Left hindlimb (tissue), 1 donor: ENCODE measurements at places on chromosomes 1 and 21.

DNA sequence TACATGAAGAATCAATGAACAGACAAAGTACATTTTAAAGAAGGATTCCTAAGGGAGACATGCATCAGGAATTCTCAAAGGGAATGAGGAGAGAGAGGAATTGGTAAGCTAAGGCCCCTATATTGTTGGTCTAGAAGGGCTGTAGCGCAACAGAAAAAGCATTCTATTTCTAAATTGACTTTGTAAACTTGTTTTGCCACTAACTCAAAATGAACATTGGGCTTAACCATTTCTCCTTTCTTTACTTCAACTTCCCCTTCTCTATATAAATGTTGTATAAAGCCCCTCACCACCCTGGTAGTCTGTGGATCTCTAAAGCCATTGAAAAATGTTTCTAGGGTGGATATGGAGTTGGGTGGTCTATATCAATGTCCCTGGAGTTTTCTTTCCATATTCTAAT lies 20.4 kb upstream of the OR6N2 start:
- no peak for DNase-seq

- no peak for DNase-seq
Measured at GRCh38 chr1:234820597-234820996, 210.6 kb upstream of the IRF2BP2 start.

DNA sequence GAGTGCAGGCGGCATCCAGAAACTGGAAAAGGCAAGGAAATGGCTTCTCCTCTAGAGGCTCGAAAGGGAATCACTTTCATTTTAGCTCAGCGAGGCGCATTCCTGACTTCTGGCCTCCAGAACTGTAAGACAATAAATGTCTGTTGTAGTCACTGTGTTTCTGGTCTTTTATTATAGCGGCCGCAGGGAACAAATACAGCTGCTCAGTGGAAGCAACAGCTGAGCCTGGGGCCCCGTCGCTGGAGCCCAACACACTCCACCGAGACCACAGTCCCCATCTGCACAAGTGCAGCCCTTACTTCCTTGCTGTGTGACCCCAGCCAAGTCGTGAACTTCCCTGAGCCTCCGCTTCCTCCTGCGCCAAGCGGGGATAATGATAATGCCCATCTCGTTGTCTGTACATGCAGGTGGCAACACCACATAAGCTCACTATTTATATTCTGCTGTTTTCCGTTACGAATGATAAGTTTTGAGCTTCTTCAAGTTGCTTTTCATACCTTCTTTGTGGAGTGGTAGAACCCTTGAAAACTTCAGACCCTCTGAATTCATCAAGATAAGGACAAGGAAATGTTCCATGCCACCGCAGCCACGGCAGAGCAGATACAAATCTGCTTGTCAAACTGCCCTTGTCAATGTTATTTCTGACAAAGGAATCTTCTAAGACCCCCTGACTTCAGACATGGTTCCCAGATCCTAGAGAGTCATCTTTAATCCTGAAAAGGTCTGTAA lies 3.2 kb upstream of the LAPTM5 start:
- DNase-seq: peak; percentile 58

DNA sequence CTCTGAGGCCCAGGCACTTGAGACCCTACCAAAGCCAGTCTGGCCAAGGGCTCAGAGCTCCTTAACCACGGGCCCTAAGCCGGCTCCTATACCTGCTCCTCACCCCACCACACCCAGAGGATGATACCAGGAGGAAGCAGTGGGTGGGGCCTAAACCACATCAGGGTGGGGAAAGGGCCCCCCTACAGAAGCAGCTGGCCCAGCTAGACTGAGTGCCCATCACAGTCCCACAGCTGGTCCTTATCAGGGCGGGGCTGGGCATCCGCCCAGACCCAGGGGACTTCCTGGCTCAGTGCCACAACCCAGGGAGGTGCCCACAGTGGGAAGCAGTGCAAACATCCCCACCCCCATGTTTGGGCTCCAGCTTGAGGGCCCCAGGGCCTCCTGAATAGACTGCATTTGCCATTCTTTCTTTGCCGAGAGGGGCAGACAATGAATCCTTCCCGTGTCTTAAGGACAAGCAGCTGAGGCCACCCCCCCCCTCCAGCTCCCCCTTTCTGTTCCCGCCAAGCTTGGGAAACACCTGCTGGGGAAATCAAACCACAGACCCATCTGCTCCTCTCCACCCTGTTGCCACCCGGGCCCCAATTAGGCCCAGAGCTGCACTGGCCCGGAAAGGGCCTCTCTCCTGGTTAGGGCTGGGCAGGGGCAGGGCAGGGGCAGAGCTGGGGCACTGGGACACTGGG lies 6.2 kb downstream of the E2F2 start:
- DNase-seq: peak; percentile 55

GRCh38 chr1:165738794-165739193 lies 29.9 kb downstream of the TMCO1 start:
- DNase-seq: no peak

GRCh38 chr1:2840036-2840809 lies 38.7 kb upstream of the TTC34 start:
- DNase-seq: no peak

DNA sequence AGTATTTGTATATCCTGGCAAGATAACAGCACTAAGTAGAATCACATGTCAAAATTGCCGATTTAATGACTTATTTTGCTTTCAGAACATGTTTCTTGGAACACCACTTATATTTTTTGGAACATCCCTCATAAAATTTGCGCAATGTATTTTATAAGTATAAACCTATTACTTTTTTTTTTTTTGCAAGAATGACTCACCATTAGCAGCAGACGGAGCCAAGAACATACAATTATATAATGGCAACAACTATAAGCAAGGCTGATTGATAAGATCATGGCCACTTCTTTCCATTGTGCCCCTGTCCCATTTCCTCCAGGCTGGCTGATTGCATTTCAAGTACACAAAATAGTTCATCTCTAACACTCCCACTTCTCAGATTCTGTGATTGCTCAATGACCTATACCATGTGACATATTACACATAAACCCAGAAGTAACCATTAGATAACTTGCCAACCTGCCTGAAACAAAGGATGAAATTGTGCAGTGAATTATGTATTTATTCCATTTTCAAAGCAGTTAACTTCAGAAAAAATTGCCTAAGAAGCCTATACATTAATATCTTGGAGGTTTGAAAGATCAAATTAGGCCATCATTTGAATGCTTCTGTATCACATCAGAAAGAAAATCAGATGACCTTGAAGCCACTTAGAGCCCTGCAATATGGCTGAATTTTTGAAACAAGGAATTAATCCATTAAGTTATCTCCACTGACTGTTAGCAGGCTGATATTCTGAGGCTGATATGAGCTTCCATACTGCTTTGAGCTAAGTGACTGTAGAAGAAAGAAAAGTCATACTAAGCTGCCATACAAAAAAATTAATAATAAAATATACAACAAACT lies 77.8 kb upstream of the PRMT6 start:
- DNase-seq: no peak

- DNase-seq: no peak
Measured at GRCh38 chr1:164801246-164801731, 242.3 kb downstream of the PBX1 start.

DNA sequence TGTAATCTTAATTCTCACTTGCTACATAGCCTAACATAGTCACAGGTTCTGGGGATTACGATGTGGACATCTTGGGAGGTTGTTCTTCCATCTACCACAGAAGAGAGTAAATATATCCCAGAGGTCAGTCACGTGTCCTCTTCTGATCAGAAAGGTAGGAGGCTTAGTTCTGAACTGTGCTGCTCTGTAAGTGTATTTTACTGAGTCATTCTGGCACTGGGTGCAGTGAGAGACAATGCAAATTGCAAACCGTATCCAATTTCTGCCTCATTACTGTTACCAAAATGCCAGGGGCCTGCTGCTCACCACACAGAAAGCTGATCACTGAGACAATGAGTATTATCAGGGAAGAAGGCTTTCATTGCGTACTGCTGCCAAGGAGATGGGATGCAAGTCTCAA lies 104.0 kb downstream of the GABPA start:
- DNase-seq: no peak

- DNase-seq: no peak
Measured at GRCh38 chr1:79895573-79895972, 889.0 kb upstream of the ADGRL4 start.

- no peak for DNase-seq
Measured at GRCh38 chr1:169648709-169649108, 18.8 kb upstream of the SELP start.

- no peak for DNase-seq
Measured at GRCh38 chr1:86997538-86997937, 83.1 kb downstream of the HS2ST1 start.

DNA sequence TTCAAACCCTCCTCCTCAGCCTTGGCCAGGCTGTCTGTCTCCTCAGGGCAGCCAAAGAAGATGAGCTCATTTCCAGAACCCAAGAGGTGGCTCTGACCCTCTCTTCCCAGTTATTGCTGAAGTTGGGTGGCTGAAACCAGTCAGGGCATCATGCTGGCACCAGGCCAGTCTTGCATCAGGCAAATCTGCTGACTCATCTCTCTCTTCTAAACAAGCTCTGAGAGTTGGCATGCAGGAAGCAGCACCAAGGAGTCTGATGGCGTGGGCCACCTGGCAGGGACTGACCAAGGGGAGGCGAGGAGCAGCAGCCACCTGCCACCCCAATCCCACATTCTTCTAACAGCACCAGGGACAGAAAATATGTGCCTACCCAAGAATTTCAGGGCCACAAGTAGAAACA lies 104.8 kb upstream of the ATP1A1 start:
- DNase-seq: no peak

GRCh38 chr1:226666692-226667091 lies 72.4 kb downstream of the ITPKB start:
- no peak for DNase-seq

GRCh38 chr1:206495011-206495461 lies 12.3 kb upstream of the RASSF5 start:
- DNase-seq: no peak

DNA sequence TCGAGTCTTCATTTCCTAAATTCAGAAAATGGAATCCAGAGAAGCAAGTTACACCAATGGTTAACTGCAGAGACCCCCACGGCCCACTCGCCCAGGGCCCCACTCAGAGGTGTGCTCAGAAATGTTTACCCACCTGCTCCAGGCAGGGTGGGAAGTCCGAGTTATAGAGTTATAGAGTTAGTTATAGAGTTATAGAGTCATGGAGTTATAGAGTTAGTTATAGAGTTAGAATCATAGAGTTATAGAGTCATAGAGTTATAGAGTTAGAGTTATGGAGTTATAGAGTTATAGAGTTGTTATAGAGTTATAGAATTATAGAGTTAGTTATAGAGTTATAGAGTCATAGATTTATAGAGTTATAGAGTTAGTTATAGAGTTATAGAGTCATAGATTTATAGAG lies 31.7 kb downstream of the UBASH3A start:
- DNase-seq: no peak

DNA sequence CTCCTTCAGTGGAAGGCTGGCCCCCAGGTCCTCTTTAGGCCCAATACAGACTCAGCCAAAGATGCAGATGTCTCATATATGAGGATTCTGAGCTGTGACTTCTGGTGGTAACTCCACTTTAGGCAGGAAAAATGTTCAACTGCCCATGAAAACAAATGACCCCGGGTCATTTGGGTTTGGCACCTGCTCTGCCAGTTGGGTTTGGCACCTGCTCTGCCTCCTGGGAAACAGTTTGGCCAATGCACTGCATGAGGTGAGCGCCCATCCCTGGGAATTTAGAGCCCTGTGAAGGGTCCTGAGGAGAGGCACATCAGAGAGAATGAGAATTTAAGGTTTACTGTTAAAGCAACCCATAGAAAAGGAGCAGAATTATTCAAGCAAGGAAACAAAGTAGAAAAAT lies 45.3 kb downstream of the B3GALT5 start:
- DNase-seq: no peak

- DNase-seq: no peak
Measured at GRCh38 chr21:26709090-26709489, 136.0 kb upstream of the CYYR1 start.

DNA sequence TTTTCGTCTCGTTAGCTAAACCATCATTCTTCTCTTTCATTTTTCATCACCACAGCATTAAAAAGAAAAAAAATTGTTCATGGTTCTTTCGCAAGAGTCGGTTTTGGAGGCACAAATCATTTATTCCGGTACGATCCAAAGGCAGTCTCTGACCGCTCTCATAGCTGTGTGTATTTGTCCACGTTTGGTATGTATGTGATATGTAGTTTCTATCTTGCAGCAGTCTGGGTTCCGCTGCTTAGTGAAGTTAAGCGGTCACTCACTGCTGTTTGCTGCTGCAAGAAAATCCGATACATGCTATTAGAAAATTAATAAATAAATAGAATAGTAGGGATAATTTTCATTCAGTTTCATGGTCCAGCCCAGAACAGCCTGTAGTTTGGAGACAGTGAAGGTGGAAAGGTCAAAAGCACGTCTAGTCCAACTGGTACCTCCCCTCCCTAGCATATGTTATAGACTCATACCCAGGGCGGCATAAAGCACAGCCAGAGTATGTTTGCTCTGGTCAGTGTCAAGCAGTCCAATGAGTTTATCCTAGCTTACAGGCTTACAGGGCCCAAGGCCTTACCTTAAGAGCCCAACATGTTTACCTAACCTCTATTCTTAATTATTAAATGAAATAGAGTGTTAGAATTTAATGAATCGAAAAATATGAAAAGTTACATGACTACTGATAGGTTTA lies 2.5 kb downstream of the FMN2 start:
- no peak for DNase-seq

GRCh38 chr21:15206514-15206913 lies 141.7 kb upstream of the NRIP1 start:
- no peak for DNase-seq

DNA sequence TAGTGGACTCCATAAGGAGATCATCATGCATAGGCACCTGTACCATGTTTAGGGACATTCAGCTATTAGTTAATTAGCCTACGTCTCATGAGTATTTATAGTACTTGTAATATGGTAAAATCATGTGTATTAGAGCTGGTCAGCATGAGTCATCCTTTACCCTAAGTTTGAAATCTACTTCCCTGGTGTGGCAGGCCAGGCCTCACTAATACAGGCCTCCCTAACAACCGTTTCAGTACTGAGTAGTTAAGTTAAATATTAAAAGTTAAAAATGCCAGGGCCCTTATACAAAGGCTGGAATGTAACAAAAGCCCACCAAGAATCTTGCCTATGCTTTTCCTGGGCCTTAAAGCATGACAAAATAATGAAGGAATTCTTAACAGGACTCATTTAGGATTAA lies 356.3 kb upstream of the DPYD start:
- no peak for DNase-seq
